ENCODE measurements at places on chromosomes 16 and 17.

DNA sequence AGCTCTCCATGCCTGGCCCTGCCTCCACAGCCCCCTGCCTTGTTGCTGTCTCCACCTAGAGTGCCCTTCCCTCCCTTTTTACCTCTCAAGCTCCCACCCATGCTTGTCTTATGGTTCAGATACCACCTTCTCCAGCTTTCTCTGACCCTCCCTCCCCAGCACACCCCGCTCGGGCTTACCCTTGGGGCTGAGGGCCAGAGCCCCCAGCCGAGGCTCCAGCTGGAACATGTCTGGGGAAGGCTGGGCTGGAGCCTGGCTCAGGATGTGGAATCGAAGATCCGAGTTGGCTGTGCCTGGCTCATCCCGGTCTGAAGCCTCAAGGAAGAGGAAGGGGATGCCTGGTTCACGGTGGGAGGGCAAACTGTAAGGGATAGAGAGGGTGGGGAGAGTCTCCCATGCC, 3.6 kb downstream of the CDH16 start:
- no peak for DNase-seq

GRCh38 chr16:67394155-67395104, 1.1 kb upstream of the TPPP3 start:
- no peak for DNase-seq

GRCh38 chr17:47243737-47244598, 9.7 kb upstream of the ITGB3 start:
- no peak for DNase-seq

- DNase-seq = no peak
These were observed 12.8 kb downstream of the CARHSP1 start for GRCh38 chr16:8855972-8856371.

DNA sequence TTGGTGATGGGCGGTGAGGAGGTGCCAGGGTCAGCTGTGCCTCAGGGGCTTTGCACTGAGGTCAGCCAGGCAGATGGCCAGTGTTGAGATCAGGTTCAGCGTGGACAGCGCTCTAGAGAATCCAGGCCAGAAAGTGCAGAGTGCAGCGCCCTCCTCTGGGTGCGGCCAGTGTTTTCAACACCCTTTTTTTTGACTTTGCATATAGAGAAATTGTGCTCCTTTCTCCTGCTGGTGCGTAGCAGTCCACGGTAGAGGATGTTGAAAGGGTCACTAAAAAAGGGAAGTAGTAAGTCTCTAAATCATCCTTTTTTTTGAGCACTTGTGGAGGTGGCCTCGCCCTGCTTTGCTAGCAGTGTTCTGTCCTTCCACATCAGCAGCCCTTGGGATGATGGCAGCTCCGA, 53.9 kb downstream of the BANP start:
- DNase-seq = no peak

DNA sequence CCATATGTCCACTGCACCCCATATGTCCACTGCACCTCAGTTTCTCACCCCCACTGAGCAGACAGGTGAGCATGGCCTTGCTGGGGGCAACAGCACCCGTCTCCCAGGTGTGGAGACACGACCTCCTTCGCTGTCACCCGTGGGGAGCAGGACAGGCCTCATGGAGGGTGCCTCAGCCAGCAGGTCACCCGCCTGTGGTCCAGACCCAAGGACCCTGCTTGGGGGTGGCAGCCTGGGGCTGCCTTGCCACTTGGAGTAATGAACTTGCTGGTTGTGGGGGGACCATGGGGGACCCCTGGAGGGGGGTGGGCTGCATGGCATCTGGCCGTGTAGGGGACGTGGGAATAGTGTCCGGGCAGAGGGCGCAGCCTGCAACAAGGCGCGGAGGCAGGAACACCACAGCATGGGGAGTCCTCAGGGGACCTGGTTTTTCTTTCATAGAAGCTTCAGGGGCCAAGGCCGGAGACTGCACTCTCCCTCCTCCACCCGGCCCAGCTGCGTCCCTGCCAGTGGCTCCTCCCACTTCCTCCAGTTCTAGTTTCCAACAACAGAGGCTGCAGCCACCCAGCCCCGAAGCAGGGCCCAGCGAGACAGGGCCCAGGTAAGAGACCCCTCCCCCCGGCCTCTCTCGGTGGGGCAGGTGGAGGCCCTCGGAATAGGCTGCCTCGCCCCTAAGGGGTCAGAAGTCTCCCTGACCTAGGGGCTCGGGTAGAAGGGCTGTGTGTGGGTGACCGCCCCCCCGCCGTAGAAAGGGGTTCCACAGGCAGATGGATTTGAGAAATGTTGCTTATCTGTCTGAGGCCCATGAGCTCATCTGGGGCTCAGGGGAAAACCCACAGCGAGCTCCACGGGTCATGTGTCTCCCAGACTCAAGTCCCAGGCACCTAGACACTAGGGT, at the start of gene NHLRC4:
NHLRC4 (plus strand) TSS at position 531 of the 898 bp plus-strand sequence. CDS start 1,043 bp downstream, outside the sequence.
- no peak for DNase-seq

DNA sequence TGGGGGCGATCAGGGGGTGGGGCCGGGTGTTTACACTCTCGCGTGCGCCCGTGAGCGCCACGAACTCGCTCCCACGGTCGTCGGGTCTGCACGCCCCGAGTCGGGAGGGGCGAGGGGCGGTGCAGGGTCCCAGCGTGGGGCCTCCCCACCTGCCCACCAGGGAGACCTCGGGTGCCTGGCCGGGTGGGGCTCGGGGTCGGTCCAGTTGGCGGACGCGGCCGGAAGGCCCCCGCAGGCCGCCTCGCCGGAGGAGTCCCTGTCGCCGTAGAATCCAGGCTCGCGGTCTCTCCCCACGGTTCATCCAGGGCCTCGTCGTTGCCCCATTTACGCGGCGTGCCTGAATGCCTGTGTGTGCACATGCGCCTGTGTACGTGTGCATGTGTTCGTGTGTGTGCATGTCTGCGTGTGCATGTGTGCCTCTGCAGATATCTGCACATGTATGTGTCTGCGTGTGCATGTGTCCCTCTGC, 510 bp upstream of the RAB40B start:
- DNase-seq = no peak

DNA sequence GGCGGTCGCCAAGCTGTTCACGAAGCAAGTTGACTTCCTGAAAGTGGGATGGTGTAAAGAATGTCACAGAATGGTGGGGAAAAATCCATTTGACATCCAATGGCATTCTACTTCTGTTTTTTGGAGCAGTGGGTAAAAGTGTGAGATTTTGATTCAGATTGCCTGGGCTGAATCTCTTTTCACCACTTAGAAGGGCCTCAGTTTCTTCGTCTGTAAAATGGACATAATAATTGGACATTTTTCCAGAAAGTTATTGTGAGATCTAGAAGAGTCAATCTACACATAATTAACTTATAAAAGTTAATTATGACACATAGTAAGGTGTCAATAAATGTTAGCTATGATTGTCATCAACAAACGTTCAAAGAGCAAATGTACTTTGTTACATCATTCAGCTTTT, 3.0 kb downstream of the KRT40 start:
- DNase-seq = no peak

DNA sequence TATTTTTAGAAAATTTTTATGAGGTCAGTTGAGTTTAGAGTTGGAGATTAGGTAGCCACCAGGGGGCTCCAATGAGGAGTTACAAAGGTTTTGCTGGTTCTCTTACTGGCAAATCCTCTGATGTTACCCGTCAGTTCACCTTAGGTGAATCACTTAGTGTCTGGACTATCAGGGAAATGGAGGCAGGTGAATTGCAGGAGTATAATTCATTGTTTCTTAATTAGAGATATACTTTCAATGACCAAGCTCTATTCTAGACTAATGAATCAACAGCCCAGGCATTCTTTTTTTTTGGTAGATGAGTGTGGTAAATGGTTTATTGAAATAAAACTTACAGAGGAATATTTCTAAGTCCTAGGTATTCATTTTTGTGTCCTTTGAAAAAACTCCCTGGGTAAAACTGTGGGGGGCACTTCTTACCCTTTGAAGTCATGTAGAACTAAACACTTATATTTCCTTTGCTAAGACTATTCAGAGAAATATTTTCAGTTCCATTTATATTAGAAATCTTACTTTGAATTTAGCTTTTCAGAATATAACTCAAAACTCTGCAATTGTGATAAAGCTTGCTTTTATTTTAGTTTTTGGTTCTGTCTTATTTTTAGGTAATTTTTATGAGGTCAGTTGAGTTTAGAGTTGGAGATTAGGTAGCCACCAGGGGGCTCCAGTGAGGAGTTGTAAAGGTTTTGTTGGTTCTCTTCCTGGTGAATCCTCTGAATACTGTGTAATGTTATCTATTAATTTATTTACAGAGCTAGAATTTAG, 17.7 kb downstream of the PSMD11 start:
- peak; percentile 51 for DNase-seq

DNA sequence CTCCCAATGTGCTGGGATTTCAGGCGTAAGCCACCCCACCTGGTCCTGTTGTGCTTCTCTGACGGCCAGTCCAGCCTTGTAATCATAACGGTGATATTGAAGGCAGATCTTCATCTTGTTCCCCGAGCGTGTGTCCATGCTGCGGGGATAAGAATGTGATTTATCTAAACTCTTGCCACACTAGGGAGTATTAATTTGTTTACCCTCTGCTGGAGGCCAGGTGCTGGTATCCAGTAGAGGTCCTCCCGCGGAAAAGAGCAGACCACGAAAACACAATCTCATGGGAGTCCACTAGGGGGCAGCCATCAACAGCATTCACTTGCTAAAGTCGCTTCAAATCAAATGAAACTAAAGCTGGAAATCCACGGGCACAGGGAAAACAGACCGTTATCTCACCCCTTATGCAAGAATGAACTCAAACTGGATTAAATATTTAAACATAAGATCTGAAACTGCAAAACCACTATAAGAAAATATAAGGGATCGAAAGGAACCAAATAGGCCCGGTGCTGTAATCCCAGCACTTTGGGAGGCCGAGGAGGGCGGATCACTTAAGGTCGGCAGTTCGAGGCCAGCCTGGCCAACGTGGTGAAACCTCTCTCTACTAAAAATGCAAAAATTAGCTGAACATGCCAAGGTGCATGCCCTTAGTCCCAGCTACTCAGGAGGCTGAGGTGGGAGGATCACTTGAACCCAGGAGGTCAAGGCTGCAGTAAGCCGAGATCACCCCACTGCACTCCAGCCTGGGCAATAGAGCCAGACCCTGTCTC, 22.3 kb upstream of the RBBP6 start:
- DNase-seq = peak; percentile 75

- peak; percentile 21 for DNase-seq
These were observed 9.4 kb downstream of the SNX20 start for GRCh38 chr16:50671644-50672260.

GRCh38 chr16:88782454-88783390, 2.3 kb downstream of the PIEZO1 start:
- DNase-seq = peak; percentile 65

- DNase-seq = peak; percentile 32
These were observed 1.0 kb upstream of the ATP2A3 start for GRCh38 chr17:3965118-3965800.

Data from fibroblast of skin of scalp (primary cell).